Omental fat pad (tissue), 4 donors: ENCODE measurements at places on chromosomes 1 and 21.

- no peak for DNase-seq
Measured at GRCh38 chr1:234893725-234894630, 234.7 kb downstream of the TOMM20 start.

DNA sequence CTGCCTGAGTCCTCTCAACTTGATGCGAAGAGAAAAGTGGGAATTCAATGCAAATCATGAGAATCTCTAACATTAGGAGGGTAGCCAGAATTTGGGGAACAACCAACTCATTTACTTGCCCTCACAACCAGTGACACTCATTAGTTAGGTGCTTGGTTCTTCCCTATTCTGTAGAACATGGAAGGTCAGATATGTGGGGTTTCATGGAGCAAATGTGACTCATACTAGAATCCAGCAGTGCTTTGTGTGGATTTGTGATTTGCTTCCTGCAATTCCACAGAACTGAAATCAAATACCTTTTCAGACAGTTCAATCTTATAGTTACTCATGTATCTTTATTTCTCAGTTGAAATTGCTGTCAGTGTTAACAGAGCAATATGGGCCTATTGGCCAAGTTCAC, 6.9 kb upstream of the ETV3 start:
- DNase-seq, result no peak

DNA sequence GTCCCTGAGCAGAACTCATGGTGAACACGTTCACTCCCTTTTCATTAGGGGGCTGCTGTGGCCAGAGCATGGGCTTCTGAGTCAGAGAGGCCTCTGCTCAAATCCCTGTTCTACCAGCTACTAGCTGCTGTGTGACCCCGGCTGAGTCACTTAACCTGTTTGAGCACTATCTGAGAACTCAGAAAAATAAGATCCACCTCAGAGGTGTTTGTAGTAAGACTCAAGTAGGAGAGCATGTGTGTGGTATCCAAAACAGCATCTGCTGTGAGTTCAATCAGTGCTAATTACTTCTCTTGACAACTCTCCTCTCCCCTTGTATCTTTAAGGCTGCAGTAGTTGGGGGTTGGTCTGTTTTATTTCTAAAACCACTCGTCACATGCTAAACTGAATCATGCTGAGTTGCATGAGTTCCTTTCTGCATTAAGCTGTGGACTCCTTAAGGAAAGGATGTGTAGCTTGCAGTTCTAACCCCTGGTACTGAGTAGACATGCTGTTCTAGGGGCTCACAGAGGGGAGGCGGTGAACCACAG, 39.7 kb upstream of the JUN start:
- DNase-seq, result no peak

GRCh38 chr1:227731696-227732585, 3.2 kb downstream of the JMJD4 start:
- no peak for DNase-seq

GRCh38 chr1:95201905-95202304, 32.1 kb upstream of the RWDD3 start:
- DNase-seq, result no peak
